ENCODE measurements at places on chromosomes 5 and 9.

DNA sequence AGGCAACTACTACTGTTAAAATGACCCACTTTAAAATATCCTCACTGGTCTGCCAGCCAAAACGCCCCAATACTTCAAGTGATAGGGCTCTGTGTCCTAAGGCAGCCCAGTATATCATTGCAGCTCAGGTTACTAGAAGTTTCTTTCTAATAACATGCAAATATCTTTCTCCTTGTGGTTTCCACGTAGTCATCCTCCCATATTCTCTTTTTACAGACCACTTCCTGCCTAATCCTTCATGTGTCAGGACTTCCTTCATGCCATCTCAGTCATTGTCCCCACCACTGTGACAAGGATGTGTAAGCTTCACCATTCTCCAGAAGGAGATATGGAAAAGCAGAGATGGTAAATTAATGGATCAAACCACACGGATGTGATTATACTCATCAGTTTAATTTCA is 813.7 kb downstream of the MAT2B start:
- DNase-seq: no peak

- DNase-seq: no peak
Observed at GRCh38 chr9:136882109-136882946, 4.0 kb upstream of the TRAF2 start.

- DNase-seq: no peak
Observed at GRCh38 chr5:127513408-127513970, 4.0 kb upstream of the PRRC1 start.

DNA sequence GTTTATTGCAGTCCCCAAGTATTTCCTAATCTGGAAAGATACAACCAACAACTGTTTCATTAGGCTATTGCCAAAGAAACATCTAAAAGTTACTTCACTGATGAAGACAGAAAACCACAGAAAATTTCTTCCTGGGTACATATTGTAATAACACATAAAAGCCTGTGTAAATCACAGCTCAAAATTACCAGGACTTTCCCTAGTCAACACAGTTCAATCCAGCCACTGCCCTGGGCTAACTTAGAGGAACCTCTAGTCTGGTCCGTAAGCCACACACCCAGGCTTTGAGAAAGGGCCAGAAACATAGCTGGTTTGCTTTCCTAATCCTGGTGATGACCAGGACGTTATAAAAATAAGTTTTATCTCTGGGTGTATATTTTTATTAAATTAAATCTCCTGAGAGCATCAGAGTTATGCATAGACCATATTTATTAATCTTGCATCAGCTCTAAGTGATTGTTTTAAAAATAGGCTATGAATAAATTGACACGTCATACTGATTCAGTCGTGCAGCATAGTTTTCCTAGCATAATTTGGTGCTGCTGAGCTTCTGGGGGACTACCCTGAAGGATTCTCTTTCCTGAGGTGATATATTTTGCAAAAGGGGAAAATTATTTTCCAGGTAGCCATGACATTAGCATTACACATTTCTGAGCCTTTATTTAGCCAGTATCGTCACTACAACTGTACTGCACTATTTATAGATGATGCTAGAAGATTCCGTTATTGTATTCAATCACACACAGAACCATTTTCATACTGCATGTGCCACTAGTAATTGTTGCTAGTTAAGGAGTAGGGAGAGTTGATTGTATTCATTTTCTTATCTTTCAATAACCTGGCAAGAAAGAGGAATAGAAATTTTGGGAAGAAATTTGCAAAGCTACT is 12.6 kb upstream of the MUSK start:
- no peak for DNase-seq

All from right forelimb (tissue), 1 donor.